ENCODE measurements at places on chromosomes 7 and 10. TPM values are rescaled to one million over a fixed set of nuclear protein-coding genes. Genes with fewer than 3 reads are reported as not detected.

- DNase-seq: no peak
These were observed 40.2 kb downstream of the FAS start for GRCh38 chr10:89030791-89031190.

DNA sequence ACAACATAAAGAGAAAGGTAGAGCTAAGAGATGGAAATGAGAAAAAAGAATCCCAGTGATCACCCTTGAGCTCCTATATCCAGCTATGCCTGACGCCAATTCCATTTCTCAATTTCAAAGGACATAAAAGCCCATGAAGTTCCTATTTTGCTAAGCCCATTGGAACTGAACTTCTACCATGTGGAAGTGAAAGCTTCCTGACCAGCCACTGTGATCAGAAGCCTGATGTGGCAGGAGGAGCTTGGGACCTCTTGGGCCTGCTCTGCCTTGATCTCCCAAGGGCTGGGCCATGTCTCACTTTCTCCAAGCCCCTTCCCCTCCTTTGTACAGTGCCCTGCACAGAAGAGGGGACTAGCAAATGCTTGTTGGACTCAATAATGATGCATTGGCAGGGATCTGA, 52.7 kb downstream of the PRLHR start:
- no peak for DNase-seq

GRCh38 chr10:31036209-31036608, 4.5 kb upstream of the ZNF438 start:
- DNase-seq: no peak

DNA sequence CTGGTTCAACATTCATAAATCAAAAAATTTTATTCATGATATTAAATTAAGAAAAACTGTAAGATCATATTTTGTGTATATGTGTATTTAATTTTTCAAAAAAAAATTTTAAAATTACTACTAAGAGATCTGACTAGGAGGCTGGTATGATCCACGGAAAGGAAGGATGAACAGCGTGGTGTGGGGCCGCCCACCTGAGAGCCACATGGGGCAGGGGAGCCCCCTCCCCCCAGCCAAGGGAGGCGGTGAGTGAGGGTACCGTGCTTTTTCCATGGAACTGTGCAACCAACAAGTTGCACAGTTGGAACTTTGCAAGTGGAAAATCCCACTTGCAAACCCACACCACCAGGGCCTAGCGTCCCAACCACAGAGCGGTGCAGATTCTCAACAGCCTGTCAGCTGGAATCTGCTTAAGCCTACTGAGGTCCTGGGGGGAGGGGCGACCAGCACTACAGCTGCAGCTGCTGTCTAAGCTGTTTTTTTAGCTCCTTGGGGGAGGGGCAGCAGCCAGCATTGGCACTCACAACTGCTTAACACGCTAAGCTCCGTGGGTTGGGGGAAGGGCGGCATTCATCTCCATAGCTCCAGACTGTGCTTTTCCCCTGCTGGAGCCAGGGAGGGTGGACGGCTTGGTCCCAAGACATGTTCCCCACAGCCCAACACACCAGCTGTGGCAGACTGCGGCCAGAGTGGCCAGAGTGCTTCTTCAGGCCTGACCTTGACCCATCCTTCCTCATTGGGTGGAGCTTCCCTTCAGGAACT, 94.2 kb upstream of the IGFBP3 start:
- peak; percentile 26 for DNase-seq

DNA sequence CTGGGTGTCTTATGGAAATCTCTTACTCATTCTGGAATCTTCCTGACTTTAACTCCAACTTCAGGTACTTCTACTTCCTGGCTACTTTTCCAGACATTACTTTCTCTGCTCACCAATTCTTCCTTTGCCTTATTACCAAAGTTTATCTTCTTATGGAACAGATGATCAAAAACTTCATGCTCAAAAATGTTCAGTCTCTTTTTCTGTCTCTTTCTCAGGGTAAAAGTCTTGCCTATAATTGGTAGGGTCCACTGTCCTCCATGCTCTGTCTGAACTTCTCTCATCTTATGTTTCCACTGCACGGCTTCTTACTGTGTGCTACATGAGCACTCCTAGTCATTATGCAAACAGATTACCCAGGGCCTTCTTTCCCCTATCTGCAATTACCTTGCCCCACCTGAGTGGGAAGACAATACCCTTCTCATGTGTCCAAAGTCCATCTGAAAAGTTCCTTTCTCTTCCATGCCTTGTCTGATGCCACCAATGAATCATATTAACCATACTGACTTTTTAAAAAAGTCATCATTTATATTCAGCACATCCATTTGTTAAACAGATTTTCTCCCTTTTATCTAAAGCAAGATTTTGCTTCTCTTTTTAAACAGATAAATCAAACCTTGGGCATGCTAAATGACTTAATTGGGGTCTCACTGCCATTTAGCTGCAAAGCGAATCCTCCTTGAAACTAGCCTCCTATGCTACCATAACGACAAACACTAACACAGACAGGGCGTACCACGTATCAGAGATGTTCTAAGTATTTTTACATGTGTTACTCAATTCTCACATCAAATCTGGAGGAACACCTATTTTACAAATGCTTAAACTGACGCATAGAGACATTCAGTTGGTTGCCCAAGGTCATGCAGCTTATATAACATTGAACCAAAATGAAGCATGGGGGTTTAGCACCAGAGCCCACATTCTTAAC, 48.8 kb downstream of the SEMA3C start:
- peak; percentile 54 for DNase-seq

DNA sequence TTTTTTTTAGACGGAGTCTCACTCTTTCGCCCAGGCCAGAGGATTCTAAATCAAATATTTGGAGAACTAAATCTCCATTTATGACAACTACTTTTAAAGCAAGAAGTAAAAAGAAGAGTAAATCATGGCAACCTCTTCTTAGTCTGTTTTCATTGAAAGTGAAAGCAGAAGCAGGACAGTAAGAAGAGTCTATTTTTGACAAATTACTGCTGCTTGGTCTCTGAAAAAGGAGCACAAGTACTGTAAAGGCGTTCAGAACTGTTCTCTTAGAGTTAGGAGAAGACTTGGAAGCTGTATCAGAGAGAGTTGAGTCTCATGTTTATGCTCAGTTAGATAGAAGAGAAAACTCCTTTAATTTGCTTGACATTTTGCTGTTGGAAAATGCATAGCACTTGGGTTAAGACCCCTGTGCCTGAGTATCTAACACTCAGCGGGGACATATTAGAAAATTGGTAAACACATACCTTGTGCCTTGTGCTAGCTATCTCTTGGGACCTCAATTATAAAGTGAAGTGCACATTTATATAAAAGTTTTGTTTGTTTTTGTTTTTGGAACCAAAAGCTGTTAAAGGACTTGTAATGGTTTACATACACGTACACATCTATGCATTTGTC, 433.0 kb downstream of the ANKRD7 start:
- no peak for DNase-seq

DNA sequence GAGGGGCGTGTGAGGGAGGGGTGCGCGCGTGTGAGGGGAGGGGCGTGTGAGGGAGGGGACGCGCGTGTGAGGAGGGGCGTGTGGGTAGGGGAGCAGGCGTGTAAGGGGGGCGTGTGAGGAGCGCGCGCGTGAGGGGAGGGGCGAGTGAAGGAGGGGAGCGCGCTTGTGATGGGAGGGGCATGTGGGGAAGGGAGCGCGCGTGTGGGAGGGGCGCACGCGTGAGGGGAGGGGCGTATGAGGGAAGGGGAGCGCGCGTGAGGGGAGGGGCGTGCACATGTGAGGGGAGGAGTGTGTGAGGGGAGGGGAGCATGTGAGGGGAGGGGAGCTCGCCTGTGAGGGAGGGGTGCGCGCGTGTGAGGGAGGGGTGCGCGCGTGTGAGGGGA, 19.1 kb downstream of the MXI1 start:
- DNase-seq: peak; percentile 90

DNA sequence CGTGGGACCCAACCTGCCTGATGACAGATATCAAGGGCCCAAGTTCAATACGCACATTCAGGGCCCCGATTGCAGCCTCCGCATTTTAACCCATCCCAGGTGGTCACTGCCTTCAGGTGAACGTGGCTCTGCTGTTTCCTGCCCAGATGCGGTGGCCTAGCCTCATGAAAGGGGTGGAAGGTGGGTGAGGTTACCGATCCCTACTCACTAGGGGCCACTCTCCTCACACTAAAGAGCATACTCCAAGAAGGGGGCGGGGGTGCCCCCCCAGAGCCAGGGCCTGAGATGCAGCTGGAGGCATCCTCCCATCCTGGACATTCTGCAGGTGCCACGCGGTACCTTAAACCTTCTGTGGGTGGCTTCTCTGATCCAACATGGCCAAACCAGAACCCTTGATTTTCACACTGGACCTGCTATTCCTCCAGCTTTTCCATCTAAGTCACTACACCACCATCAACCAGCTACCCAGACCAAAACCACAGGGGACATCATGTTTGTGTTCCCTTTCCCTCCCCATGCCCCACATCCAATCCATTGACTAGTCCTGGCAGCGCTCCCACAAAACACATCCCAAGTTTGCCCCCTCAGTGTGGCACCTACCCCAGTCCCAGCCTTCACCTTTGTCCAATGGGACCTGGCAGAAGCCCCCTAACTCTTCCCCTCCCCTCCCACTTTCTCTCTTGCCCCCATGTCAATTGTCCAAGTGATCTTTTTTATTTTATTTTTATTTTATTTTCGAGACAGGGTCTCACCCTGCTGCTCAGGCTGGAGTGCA, 30.0 kb downstream of the PRLHR start:
- DNase-seq: no peak

GRCh38 chr10:48296576-48297098, 9.8 kb upstream of the MAPK8 start:
- no peak for DNase-seq

DNA sequence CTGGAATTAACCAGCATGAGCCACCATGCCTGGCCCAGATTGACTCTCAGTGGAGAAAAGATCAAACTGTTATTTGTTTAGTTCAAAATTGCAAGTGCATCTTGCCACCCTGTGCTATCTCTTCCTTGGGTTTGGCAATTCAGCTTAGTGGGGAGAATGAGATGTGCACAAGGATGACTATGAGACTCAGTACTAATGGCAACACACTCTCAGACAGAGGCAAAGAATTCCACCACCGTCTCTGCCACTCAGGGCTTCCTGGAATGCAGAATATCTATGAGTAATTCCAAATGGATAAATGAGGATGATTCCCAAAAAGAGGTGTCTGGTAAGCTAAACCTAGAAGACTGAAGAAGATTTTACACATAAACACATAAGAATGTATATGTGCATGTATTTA, 525.8 kb downstream of the NRG3 start:
- no peak for DNase-seq

DNAJC12 gene
- total RNA-seq: 11.7 TPM

CALML5 gene
- not detected for total RNA-seq

FKBP6 gene
- not detected for total RNA-seq

RHOBTB1 gene
- 16.8 TPM for total RNA-seq

NUTM2B gene
- total RNA-seq: 2.4 TPM

CAMK2B gene
- 0.23 TPM for total RNA-seq

HTR5A gene
- not detected for total RNA-seq

AIFM2 gene
- 12.2 TPM for total RNA-seq

SORBS1 gene
- 431 TPM for total RNA-seq

CTAGE4 gene
- total RNA-seq: 7.5 TPM

SKAP2 gene
- 13.6 TPM for total RNA-seq

Measured in mucosa of gallbladder (tissue), 1 donor.